ENCODE measurements at places on chromosomes 6 and 20.
A peak's percentile ranks its signal among the peaks of the same experiment; 100 is the strongest.

- no peak for DNase-seq
Measured at GRCh38 chr6:117919775-117920729, 13.0 kb downstream of the SLC35F1 start.

- no peak for DNase-seq
Measured at GRCh38 chr6:169906004-169906687, 154.7 kb downstream of the ERMARD start.

DNA sequence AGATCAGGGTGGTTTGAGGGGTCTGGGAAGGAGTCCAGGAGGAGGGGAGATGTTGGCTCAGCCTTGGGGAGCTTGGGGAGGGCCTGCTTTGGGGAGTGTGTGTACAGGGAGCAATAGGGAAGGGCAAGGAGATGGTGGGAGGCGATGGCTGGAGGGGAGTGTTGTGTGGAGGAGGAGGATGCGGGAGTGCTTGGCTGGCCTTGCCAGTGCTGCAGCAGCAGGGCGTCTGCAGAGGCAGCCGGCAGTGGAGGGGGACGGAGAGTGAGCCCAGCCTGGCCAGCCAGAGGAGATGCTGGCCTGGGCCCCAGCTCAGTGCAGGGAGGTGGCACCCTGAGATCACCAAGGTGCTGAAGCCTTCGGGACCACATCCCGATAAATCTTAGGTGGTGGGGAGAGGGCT is 3.9 kb downstream of the IP6K3 start:
- DNase-seq: no peak

GRCh38 chr6:85015396-85015990 is 251.1 kb upstream of the TBX18 start:
- peak; percentile 64 for DNase-seq
